ENCODE measurements at places on chromosomes 7 and 10.
A peak's percentile ranks its signal among the peaks of the same experiment; 100 is the strongest.

- no peak for DNase-seq
These were observed at the start of gene SHOC2 for GRCh38 chr10:110919349-110919931. Gene SHOC2, plus strand, starts transcription at chr10:110919604. Its CDS starts 44,755 bp downstream, at chr10:110964359.

GRCh38 chr7:137879357-137880158, 32.8 kb upstream of the DGKI start:
- no peak for DNase-seq

- DNase-seq: no peak
These were observed 159.3 kb downstream of the TNS3 start for GRCh38 chr7:47422611-47423010.

DNA sequence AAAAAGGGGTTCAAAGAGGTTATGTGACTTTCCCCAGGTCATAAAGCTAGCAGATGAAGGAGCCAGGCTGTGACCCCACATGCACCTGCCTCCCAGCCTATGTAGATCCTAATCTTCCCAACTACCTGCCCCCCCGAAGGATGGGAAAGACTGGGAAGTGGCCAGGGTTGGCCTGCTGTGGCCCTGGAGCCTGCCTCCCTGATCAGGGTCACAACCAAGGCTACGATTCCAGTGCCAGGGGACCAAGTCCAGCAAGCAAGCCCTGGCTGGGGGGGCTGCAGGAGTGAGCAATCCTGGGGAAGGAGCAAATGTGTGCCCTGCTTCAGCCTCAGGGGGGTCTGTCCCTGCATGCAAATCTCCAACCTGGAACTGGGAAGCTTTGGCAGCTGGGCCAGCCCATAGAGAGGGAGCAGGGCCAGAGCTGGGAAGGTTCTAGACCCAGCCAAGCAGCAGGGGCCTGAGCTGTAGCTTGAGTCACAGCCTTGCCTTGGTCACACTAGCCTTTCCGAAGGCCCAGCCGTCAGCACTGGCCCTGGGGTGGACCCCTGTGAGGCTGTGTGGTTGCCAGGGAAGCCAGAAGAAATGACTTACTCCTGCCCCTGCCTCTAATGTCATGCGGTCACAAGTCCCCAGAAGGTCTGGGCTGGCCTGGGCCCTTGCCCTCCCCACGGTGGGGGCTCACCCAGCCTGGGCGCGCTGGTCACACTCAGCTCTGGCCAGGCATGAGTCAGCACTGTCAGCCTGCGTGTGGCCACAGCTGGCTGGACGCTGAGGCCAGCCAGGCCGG, 96.4 kb upstream of the ZMIZ1 start:
- DNase-seq: no peak

- no peak for DNase-seq
These were observed 745.1 kb upstream of the LRRTM3 start for GRCh38 chr10:66180581-66181318.

DNA sequence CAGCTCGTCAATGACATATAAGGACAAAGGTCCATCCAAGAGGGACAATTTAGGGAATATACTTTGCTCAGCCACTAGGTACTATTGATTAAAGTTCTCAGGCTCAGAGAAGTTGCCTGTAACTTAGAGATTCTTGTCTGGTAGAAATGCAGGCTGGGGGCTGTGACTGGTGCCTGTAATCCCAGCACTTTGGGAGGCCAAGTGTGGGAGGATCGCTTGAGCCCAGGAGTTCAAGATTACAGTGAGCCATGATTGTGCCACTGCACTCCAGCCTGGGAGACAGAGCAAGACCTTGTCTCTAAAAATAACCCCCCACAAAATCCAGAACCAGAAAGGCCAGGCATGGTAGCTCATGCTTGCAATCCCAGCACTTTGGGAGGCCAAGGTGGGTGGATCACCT, 36.2 kb upstream of the ACTR3B start:
- DNase-seq: no peak

DNA sequence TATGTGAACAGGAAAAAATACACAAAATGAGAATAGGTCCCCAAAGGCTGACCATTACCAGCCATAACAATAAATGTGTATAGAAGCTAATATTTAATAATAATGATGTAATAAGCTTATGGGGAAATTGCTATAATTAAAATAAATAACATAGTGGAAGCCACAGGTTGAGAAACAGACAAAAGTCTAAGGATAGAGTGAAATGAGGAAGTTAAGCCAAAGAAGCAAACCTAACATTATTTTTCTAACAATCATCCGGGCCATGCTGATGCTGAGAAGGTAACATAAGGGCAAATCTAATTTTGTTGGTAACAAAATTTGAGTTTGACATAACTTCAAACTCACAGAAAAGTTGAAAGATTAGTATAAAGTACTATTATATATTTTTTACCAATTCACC, 115.9 kb downstream of the MICU1 start:
- no peak for DNase-seq

DNA sequence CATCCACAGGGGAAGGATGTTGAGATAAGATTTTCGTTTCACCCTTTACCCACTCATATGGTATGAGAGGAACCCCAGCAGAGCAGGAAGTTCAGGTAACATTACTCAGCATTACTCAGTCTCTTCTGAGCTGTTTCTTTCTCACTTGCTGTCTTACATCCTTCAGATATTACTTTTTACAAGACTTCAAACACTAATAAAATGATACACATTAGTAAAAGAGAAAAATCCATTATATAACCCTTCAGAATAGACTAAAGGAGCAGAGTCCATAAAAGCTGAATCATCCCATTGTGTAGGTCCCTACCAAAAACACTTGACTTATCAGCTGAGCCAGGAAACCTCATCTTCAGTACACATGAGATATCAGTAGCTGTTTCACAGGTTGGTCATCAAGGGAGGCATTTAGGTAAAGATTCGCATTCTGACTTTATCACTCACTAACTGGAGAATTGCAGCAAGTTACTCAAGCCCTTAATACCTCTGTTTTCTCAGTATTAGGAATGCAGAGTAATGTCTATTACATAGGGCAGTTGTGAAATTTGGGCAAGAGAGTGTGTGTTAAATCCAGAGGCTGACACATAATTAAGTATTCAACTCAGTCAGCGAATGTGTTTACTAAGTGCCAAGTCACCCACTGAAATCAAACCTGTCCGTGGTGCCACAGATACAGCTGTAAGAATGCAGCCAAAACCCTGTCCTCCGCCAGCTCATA, 44.7 kb downstream of the KLF6 start:
- DNase-seq: no peak

DNA sequence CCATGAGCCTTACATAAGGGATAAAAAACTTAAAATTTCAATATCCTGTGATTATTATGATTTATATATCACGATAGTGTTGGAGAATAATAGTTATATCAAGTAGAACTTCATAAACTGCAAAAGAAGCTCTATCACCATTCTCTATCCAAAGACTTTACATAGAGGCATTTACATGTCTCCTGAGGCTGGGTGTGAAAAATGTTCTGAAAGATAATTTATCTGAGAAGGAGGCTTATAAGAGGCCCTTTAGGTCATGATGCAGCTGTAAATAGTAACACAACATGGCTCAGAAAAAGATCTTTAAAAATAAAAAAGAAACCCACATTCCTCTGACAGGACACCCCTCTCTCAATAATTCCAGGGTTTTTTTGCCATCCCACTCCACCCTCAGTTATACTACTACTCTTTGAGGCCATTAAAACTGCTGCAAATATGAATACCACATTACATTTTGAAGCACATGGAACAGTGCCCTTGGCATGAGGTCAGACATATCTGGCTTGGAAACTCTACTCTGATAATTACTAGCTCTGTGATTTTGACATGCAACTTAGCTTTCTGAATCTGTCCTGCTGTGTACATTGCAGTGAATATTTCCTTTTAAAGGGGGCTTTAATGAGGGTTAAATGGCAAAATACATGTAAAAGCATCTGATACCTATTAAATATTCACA, 55.5 kb downstream of the SLC16A12 start:
- no peak for DNase-seq

DNA sequence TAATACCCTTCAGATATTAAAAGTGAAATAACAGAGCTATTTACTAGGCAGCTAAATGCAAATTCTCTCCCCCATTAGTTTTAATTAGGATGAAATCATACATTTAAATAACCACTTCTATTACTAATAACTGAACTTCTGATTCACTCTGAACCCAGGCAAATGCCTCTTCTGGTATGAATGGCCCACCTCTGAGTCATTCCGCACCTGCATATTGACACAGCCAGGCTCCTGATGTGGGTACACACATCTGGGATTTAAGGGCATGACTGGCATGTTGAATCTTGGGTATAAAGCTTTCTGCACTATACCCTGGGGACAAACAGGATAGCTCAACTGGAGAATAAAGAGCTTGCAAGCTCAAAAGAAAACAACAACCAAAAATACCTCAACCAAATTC, 140.9 kb downstream of the AUTS2 start:
- DNase-seq: no peak

GRCh38 chr7:101113836-101114235, 13.1 kb upstream of the SERPINE1 start:
- DNase-seq: no peak

GRCh38 chr7:130907439-130907838, 173.4 kb upstream of the KLF14 start:
- no peak for DNase-seq

- DNase-seq: no peak
These were observed 217.8 kb downstream of the DNAJB6 start for GRCh38 chr7:157554393-157555238.

GRCh38 chr7:6096581-6096980, 65.4 kb downstream of the ANKRD61 start:
- no peak for DNase-seq

DNA sequence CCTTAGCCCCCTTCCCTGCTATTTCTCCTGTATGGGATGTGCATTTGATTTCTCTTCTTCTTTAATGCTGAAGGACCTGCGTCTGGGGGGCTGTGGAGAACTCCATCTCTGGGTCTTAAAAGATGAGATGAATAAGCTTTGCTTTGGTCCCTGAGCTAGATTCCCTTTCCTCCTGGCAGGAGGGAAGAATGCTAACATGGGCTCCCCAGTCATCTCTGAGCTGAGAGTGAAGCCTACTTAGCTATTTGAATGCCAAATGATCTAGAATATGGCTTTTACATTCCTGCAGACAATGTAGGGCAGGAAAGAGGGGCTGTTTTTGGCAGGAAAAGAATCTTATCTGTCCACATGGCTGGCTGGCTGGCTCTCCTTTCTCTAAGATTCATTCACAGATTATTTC, 62.6 kb upstream of the EFCAB10 start:
- DNase-seq: no peak

- DNase-seq: no peak
These were observed 405.5 kb upstream of the CELF2 start for GRCh38 chr10:10612151-10612550.

DNA sequence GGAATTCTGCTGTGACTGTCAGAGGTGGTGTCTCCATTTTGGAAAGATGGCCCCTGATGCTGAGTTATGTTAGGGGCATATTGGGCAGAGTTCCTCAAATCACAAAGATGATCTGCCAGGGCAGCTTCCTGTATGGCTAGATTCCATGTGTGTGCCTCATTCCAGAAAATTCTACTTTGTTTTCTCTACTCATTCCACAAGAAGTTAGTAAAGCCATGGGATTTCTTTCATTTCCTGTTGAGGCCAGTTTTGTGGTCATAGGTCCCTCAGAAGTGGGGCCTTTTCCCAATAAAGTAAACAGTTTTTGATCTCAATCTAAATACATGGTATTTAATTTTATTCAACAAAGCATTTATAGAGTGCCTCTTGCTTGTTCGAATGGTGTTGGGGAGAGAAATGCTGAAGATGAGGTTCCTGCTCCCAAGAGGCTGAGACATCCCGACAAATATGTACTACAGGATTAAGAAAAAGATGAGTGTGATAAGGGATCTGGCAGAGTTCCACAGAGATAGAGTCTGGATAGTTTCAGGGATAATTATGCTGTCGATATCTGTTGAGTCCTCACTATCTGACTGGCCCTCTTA, 33.0 kb downstream of the MINDY4 start:
- peak; percentile 79 for DNase-seq

- no peak for DNase-seq
These were observed 56.2 kb upstream of the GDF10 start for GRCh38 chr10:47243791-47244190.

GRCh38 chr7:46775776-46776175, 806.1 kb downstream of the TNS3 start:
- DNase-seq: no peak

GRCh38 chr7:112866424-112866823, 76.2 kb upstream of the TMEM168 start:
- DNase-seq: no peak

GRCh38 chr7:48295296-48295971, 124.2 kb downstream of the ABCA13 start:
- DNase-seq: no peak

- DNase-seq: no peak
These were observed 12.7 kb downstream of the FRMD4A start for GRCh38 chr10:14318007-14318406.

GRCh38 chr7:152674860-152675758, 832 bp downstream of the XRCC2 start:
- no peak for DNase-seq

DNA sequence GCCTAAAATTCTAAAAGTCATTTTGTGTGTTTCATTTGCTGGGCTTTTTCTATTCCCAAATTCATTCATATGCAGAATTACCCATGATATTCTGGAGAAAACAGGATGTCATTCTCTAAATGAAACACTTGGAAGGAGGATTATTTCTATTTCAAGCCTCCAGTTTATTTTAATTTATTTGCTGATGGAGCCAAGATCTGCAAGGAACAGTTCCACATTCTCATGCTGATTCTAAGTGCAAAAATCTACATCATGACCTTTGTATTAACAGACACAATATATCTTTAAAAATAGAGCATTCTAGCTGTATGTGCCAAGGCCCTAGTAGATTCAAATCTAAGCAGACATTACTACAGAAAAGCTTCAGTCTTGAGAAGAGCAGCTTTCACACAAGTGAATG, 51.3 kb upstream of the KCND2 start:
- DNase-seq: no peak

GRCh38 chr7:25303281-25304181, 75.2 kb upstream of the NPVF start:
- DNase-seq: no peak

DNA sequence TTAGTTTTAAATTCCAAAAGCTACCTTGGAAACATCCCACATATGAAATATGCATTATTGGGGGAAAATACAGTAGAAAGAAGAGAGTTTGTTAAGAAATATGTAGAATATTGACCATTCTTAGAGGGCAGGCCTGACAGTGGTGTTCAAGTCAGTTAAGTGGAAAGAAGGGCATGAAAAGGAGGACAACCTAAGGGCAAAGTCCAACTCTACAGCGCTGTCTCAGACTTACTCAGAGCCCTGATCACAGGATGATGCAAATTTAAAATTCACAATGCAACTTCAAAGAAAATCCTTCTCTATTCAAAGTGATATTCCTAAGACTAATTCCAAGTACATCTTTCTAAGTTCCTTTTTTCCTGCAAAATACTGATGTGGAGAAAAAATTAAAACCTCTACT, 139.1 kb upstream of the LRRTM3 start:
- no peak for DNase-seq

- DNase-seq: no peak
These were observed 29.8 kb downstream of the FAM20C start for GRCh38 chr7:221978-222715.

- DNase-seq: no peak
These were observed 346.6 kb downstream of the PTEN start for GRCh38 chr10:88209837-88210561.

GRCh38 chr10:124740369-124741280, 3.6 kb downstream of the FAM53B start:
- DNase-seq: no peak

Measured in non-pigmented ciliary epithelial cell (primary cell).